ENCODE measurements at places on chromosomes 4 and X.

DNA sequence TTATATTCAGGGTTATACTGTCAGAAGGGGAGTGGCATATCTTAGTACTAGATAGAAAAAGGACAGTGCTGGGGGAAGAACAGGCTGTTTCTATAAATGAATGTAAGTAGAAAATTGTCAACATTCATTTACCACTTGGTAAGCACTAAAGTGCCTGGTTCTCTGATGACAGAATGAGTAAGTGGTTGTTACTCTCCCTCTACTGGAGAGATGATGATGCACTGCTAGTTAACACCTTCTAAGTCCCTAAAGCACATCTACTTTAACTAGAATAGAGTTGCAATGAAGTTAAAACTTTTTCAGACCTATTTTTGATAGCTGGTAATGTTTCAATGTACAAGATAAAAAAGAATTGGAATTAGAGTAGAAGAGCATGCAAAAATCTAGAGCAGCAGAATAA lies 214.5 kb downstream of the KLHL4 start:
- DNase-seq: no peak

- peak; percentile 81 for DNase-seq
Observed at GRCh38 chr4:157372154-157372553, 151.6 kb downstream of the GRIA2 start.

DNA sequence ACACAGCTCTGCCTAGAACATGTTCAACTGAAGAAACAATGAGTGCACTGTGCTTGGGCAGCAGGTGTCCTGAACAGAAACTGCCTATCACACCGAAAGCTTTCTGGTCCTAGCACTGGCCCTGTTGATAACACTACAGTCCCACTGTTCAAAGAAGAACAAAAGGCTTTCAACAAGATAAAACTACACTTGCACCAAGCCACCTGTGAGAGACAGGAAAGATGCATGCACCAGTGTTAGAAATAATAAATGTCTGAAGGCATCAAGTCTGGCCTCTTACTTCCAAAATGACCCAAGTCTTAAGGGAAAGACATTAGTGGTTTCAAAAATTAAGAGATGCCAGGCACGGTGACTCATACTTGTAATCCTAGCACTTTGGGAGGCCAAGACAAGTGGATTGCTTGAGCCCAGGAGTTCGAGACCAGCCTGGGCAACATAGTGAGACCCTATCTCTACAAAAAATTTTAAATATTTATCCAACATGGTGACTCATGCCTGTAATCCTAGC lies 68.7 kb downstream of the APBB2 start:
- DNase-seq: no peak

- DNase-seq: no peak
Observed at GRCh38 chr4:27921231-27921630, 1060.6 kb downstream of the STIM2 start.

- no peak for DNase-seq
Observed at GRCh38 chr4:175234162-175234561, 316.0 kb downstream of the ADAM29 start.

GRCh38 chrX:40281336-40282005 lies 183.7 kb upstream of the BCOR start:
- no peak for DNase-seq

- no peak for DNase-seq
Observed at GRCh38 chrX:108264376-108264775, 172.8 kb downstream of the ATG4A start.

- DNase-seq: no peak
Observed at GRCh38 chr4:10082459-10083272, 33.9 kb downstream of the WDR1 start.

DNA sequence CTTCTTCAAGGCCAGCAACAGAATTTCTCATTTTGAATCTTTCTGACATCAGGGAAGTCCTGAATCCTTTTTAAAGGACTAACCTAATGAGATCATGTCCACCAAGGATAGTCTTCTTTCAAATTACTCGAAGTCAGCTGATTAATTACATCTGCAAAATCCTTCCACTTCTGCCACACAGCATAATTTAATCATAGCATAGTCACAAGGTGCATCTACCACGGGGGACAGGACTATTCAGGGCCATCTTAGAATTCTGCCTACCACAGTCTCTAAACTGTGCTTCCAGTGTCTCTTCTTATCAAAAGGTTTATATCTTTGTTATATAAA lies 53.7 kb downstream of the ATP10D start:
- no peak for DNase-seq

DNA sequence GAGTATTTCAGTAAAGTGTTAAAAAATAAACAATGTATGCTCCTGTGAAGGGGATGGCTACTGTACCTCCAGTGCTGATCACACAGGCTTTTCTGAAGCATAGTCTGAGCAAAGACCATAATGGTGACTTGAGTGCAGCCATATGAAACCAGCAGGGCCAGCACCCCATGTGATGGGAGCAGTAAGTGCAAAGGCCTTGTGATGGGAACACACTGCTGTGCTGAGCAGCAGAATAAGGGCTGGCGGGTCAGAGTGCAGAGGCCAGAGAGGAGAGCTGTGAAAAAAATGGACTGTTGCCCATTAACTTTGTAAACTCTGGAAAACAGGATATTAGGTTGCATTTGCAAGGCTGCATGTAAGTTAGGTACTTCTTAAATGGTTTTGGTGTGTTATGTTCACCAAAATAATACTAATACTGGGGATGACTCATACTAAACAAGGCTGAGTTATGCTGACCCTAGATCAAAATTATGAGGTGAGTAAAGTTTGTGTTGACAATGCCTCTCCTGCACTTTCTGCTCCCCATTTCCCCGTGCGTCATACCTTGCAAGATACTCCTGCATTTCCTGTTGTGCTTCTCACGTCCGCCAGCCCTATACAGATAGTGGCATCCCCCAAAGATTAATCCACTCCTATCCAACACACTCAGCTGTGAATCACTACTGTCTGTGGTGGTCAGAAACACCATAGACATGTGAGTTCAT lies 67.0 kb upstream of the FAM9A start:
- no peak for DNase-seq

DNA sequence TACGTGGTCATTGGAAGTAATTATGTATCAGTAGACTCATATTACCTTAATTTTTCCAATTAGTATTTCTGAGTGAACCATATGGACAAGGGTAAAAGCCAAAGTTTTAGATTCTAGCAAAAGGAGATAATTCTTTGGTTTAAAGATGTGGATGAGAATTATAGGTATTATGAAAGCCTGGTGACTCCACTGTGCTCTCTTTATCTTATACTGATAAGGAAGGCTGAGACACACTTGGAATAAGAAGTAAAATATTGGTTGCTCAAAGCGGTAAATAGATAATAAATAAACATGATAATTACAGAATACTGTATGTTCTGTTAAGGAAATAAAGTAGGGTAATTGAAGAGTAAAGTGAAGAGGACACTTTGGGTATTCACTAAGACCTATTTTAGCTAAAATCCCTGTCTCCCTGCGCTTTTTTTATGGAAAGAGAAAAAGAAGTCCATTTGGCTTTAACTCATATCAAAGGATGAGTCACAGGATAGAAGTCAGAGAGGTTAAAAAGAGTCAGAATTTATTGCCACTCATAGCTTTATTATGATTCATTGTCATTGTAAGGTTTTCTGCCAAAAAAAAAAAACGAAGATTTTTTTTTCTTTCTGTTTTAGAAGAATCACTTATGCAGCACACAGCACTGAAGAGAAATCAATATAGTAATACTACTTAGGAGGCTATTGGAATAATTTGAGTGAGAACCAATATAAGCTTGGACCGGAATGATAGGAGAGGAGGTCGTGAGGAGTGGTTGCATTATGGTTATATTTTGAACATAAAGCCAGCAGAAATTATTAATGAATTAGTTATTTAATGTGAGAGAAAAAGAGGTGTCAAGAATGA lies 2463.1 kb downstream of the ARAP2 start:
- DNase-seq: no peak
